ENCODE measurements at places on chromosomes 11 and 22. TPM values are rescaled to one million over a fixed set of nuclear protein-coding genes. Genes with fewer than 3 reads are reported as not detected.

DNA sequence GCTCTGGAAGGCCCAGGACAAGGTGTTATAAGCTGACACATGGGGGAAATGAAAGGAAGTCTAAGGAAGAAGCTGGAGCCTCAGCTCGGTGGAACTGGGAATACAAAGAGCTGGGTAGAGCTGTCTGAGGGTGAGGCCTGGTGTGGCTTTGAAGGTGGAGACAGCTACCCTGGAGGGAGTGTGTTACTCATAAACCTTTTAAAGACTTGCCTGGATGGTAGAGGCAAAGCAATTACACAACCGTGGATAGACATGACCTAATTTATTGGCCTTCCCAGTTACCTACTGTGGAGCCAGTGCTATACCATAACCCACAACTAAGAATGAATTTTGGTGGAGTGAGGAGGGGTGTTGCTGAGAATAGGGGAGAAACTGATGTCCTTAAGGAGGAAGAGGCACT is 22.6 kb downstream of the EXPH5 start:
- peaks cover 19% of the 10 kb centered on the region for H3K4me1 ChIP-seq
- peak overlapping the region; percentile 67 for H3K27ac ChIP-seq
- no peaks in the 10 kb centered on the region for H3K36me3 ChIP-seq

- H3K4me3 ChIP-seq, result no peak overlapping the region
- DNase-seq, result no peak
- no peaks in the 10 kb centered on the region for H3K27me3 ChIP-seq
- H3K27ac ChIP-seq, result peak overlapping the region; percentile 55
- H3K36me3 ChIP-seq, result peaks cover 6% of the 10 kb centered on the region
Observed at GRCh38 chr11:63847363-63847762, 8.5 kb downstream of the MARK2 start.

DNA sequence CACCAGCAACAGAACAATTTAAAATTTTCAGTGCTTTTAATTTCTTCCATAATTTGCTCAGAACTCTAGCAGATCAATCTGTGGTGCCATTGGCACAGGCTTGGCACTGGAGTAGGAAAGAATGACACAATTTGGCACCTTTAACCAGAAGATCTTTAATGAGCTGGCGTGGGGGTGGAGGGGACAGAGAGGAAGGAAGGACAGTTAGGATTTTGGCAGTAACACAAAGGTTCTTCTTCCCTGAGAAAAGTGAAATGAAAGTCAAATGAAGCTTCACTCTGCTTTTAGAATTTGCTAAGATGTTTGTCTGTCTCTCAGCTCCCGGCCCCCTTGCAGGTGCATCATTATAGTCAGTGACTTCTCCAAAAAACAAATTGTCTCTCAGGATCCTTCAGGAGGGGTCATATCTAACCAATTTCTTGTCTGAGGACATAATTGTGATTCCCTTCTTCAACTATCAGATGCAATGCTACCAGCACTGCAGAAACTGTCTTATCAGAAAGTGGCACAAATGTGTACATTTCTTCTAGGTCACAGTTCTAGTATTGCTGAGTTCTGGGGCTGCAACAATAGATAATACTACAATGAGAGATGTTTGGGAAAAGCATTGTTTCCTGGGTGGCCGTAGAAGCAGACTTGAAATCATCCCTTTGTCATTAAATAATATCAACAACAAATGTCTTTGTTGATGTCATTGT is 66.8 kb downstream of the CSTPP1 start:
- H3K27me3 ChIP-seq, result no peaks in the 10 kb centered on the region
- no peaks in the 10 kb centered on the region for H3K36me3 ChIP-seq
- peak overlapping the region; percentile 79 for H3K27ac ChIP-seq
- no peak for DNase-seq

CD3G gene
- not detected for total RNA-seq

OLFML1 gene
- 4.8 TPM for total RNA-seq

DNA sequence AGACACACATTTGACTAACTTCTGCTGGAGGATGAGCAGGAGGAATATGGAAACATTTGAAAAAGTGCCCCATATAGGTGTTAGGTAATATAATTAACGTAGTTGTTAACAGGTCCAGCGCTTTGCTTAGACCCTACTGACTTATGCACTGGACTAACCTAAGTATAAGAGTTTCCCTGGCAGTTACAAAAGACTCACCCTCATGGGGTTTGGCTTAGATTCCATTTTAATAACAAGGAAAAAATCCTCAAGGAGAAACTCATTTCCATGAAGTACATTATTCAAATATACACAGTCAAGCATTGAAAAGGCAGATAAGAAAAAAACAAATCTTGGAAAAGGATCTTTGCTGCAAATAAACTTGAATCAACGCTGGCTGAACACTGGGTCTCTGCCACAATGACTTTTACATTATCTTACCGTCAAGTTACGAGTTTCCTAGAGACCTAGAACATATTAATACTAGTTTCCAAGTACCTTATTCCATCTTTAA is 27.7 kb downstream of the CDON start:
- no peak overlapping the region for H3K4me3 ChIP-seq
- no peak overlapping the region for H3K27ac ChIP-seq
- DNase-seq, result no peak
- no peaks in the 10 kb centered on the region for H3K36me3 ChIP-seq

MYOD1 gene
- not detected for total RNA-seq

FXYD2 gene
- 0.64 TPM for total RNA-seq

DNA sequence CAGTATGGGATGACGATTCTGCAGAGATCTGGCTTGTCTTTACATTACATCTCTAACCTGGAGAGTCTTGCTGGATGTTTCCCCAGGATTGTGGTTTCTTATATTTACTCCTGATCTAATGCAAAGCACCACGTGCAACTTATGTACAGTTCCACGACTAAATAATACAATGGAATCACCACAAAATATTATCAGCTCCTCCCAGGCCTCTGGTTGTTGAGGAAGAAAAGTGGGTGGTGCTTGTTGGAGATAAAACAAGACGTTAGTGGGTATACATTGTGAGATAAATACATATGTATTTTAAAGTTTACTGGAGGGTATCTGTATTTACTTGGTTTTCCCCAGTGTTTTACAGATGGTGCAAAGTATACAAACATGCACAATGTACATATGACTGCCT is 569.7 kb downstream of the NTM start:
- H3K4me1 ChIP-seq, result no peaks in the 10 kb centered on the region
- H3K27me3 ChIP-seq, result no peaks in the 10 kb centered on the region
- no peaks in the 10 kb centered on the region for H3K36me3 ChIP-seq
- no peak for DNase-seq

DNA sequence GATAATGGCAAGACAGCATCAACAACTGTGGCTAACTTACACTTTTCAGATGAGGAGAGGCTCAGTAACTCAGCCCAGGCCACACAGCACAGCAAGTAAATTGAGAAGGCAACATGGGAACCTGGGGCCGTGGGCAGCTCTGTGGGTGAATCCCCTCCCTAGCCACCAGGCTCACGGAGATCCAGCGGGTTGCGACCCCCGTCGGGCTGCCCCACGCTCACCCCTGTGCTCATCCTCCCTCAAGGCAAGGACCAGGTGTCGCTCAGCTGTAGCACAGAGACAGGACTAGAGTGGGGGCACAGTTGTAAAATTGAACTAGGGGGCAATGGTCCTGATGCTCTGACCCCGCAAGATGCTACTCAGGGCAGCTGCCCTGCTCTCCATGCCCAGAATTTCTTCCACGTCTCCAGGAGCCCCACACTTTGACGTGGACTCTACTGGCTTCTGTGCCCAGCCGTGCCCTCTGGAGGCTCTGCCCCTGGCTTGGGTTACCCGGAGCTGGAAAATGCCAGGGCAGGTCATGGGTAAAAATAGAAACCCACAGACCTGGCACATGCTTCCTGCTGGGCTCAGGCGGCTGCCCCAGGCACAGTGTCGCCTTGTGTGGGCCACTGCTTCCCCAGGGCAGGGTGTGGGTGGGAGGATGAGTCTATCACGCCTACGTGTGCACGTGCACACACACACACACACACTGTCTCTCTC is 9.0 kb downstream of the TUBA8 start:
- no peaks in the 10 kb centered on the region for H3K4me1 ChIP-seq
- H3K36me3 ChIP-seq, result no peaks in the 10 kb centered on the region
- no peak for DNase-seq
- no peak overlapping the region for H3K27ac ChIP-seq
- no peaks in the 10 kb centered on the region for H3K27me3 ChIP-seq

DBX1 gene
- not detected for total RNA-seq

UPK2 gene
- not detected for total RNA-seq

IGLL5 gene
- total RNA-seq, result 33.8 TPM

SHISAL1 gene
- 3.4 TPM for total RNA-seq

Data from transverse colon (tissue), 4 donors.